ENCODE measurements at places on chromosomes 16 and 17. TPM values are rescaled to one million over a fixed set of nuclear protein-coding genes. Genes with fewer than 3 reads are reported as not detected.

GRCh38 chr17:31869797-31870568 lies 10.9 kb upstream of the COPRS start:
- H3K4me1 ChIP-seq = peaks cover 3% of the 10 kb centered on the region
- H3K27me3 ChIP-seq = no peaks in the 10 kb centered on the region
- no peak overlapping the region for H3K4me3 ChIP-seq
- H3K36me3 ChIP-seq = peaks cover 39% of the 10 kb centered on the region
- no peak overlapping the region for H3K27ac ChIP-seq

DNA sequence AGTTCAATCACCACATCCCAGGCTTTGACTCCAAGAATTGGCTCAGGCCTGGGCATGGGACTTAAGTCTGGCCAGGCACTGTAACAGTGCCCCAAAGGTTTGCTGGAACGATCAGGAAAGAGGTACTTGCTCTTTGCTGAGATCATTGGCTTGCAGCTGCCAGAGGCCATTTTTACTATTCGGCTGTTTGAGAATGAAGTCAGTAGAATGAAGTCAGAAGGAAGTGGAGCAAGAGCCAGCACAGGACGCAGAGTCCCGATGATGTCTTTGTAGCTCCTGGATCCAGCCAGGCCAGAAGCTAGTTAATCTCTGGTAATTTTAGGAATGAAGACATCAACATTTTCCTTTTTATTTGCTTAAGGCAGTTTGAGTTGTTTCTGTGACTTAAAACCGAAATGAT lies 195.5 kb downstream of the RAB11FIP4 start:
- H3K36me3 ChIP-seq = no peaks in the 10 kb centered on the region
- H3K4me3 ChIP-seq = no peak overlapping the region
- no peaks in the 10 kb centered on the region for H3K27me3 ChIP-seq
- H3K27ac ChIP-seq = no peak overlapping the region

RNPS1 gene
- 403 TPM for total RNA-seq

DNA sequence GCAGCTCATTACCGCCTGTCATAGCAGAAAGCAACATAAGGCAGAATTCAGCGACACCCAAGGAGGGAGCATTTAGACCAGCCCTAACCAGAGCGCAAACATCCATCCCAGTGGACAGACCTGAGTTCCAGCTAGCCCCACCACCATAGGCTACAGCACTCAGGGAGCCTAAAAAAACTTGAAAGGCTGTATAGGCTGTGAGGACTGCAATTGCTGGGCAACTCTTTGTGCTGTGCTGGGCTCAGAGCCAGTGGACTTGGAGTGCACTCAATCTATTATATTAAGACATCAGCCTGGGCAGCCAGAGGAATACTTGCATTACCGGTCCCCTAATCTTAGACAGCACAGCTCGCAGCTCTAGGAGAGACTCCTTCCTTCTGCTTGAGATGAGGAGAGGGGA lies 207.3 kb downstream of the KIF2B start:
- H3K4me1 ChIP-seq = no peaks in the 10 kb centered on the region
- H3K27ac ChIP-seq = no peak overlapping the region
- H3K27me3 ChIP-seq = no peaks in the 10 kb centered on the region
- no peak overlapping the region for H3K4me3 ChIP-seq
- no peak for DNase-seq

WFDC1 gene
- not detected for total RNA-seq

VMO1 gene
- total RNA-seq = not detected

DNA sequence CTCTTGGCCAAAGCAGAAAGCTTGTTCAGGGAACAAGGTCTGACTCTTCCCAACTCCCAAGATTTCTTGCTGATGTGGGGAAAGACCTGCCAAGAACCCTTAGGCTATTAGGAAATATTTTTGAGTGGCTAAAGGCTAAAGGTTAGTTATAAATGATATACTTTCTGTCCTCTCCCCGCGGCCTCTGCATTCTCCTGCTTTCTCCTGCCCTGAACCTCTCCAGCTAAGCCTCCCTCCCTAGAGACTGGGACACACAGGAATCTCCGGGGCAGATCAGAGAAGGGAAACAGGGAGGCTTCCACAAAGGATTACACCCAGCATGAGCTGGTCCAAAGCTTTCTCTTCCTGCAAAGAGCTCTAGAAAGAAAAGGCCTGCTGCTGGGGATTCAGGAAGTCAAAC lies 2.3 kb downstream of the SLC43A2 start:
- H3K4me3 ChIP-seq = no peak overlapping the region
- H3K4me1 ChIP-seq = peaks cover 15% of the 10 kb centered on the region
- H3K27ac ChIP-seq = no peak overlapping the region
- no peaks in the 10 kb centered on the region for H3K36me3 ChIP-seq
- DNase-seq = no peak

- H3K36me3 ChIP-seq = peaks cover 12% of the 10 kb centered on the region
- DNase-seq = no peak
- peaks cover 41% of the 10 kb centered on the region for H3K4me1 ChIP-seq
- H3K4me3 ChIP-seq = no peak overlapping the region
These were observed 7.8 kb downstream of the GGA2 start for GRCh38 chr16:23502466-23502865.

DNA sequence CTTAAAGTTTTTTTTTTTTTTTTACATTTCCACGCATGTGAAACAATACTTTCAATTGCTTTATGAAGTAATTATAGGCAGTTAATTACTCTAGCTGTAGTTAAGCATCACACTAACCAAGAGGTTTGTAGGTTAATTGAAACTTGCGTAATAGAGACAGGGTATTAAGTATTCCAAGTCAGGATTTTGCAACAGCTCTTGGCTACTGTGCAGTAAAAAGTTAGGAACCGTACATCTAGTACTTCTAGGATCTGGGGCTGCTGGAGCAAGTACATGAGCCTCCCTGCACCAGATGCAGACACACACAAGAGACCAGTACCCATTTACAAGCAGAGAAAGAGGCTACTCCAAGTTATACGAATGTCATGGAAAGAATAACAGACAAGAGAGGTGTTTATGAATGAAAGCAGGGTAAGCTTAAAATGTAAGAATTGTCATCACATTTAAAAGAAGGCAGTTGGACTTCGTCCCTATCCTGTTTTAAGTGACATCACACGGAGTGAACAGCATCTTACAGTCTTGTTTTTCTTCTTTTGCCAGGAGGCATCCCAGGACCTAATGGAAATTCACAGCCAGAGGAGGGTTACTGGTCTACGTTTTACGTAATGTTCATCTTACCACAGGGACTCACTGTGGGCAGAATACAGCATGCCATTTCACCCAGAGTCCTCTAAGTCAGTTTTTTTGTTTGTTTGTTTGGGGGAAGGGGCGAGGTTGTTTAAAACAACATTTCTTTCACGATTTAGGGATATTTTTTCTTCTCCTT lies 379.6 kb upstream of the PSMD7 start:
- no peak overlapping the region for H3K27ac ChIP-seq
- H3K36me3 ChIP-seq = no peaks in the 10 kb centered on the region
- DNase-seq = no peak
- H3K4me3 ChIP-seq = no peak overlapping the region
- no peaks in the 10 kb centered on the region for H3K4me1 ChIP-seq
- H3K27me3 ChIP-seq = peaks cover 9% of the 10 kb centered on the region

SCNN1B gene
- not detected for total RNA-seq

DNA sequence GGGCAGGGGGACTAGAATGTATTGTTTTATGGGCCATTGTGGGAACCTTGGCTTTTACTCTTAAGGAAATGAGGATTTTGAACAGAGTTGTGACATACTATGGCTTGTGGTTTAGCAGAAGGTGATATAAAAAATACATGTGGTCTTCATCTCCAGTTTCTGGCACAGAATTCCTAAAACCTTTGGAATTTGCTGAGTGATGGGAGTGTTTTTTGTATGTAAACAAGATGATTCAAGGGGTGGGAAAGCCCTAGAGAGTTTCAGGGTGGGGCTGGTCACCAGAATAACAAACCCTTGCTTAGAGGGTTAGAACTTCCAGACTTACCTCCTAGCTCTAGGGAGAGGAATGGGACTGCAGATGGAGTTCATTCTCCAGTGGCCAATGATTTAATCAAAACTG lies 316.1 kb downstream of the PHKB start:
- no peaks in the 10 kb centered on the region for H3K36me3 ChIP-seq
- peaks cover 10% of the 10 kb centered on the region for H3K4me1 ChIP-seq
- DNase-seq = no peak
- no peak overlapping the region for H3K27ac ChIP-seq

TNK1 gene
- total RNA-seq = 4.3 TPM

DNA sequence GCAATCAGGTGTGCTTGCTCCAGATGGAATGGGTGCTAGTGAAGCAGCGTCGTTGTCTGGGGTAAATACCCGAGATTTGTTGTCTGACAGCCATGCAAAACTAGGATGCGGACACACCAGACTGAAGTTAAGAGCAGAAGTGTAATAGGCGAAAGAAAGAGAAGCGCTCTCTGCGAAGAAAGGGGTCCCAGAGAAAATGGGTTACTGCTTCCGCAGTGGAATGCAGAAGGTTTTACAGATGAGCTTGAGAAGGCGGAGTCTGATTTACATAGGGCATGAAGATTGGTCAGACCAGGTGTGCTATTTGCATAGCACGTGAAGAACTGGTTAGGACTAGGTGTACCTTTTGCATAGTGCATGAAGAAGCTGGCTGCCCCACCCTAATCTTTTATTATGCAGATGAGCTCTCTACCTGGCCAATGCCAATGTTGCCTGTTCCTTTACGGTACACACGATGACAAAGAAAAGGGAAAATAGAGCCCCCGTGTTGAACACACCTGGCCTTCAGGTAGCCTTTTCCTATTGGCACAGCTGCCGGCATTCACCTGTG lies 32.0 kb upstream of the SNN start:
- no peak for DNase-seq
- H3K36me3 ChIP-seq = no peaks in the 10 kb centered on the region
- H3K27me3 ChIP-seq = no peaks in the 10 kb centered on the region
- H3K27ac ChIP-seq = no peak overlapping the region
- H3K4me1 ChIP-seq = peaks cover 20% of the 10 kb centered on the region
- no peak overlapping the region for H3K4me3 ChIP-seq

GP1BA gene
- total RNA-seq = not detected

- no peak for DNase-seq
- H3K4me3 ChIP-seq = no peak overlapping the region
- no peaks in the 10 kb centered on the region for H3K36me3 ChIP-seq
- H3K27me3 ChIP-seq = no peaks in the 10 kb centered on the region
- H3K4me1 ChIP-seq = no peaks in the 10 kb centered on the region
These were observed 61.4 kb upstream of the PIRT start for GRCh38 chr17:10899281-10899680.

Data from activated naive CD8-positive, alpha-beta T cell treated with anti-CD3 and anti-CD28 coated beads for 36 hours (primary cell).